ENCODE measurements at places on chromosomes 4 and X. TPM values are rescaled to one million over a fixed set of nuclear protein-coding genes. Genes with fewer than 3 reads are reported as not detected.

The TRIM60 gene
- not detected for total RNA-seq

GRCh38 chrX:11239230-11239629, 54.0 kb upstream of the AMELX start:
- no peak overlapping the region for H3K4me3 ChIP-seq
- H3K36me3 ChIP-seq = no peaks in the 10 kb centered on the region
- DNase-seq = no peak
- no peaks in the 10 kb centered on the region for H3K4me1 ChIP-seq
- H3K27me3 ChIP-seq = peaks cover 2% of the 10 kb centered on the region

DNA sequence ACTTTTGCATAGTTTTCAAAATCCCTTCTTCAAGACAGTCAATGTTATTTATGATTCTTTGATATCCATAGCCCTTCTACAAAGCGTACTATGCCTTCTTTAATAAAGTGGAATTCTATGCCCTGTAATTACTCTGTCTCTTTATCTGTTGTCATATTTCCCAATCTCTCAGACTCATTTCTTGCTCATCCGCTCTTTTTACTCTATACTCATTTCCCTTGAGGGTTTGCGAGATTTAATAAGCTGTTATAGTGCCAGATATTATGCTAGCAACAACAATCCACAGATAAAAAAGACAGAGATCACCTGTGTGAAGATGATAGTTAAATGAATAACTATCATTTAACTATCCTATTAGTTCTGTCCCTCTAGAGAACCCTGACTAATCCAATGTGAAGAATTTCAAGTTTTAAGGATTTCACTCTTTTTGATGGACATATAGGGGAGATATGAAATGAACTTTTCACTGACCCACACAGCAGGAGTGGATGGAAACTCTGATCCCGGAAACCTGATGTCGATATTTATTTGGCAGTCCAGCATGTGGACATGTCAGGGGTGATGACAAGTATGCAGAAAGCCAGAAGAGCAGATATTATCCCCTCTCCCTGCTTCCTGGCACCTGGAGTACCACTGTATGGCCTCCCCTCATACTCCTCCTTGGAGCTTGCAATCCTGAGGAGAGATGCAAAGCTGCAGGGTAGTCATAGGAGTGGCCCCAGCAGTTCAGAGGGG, 49.7 kb downstream of the TMEM156 start:
- no peaks in the 10 kb centered on the region for H3K27me3 ChIP-seq
- peaks cover 69% of the 10 kb centered on the region for H3K36me3 ChIP-seq
- no peak overlapping the region for H3K4me3 ChIP-seq
- no peak for DNase-seq

GRCh38 chr4:83267830-83268475, 16.6 kb downstream of the COQ2 start:
- no peak overlapping the region for H3K4me3 ChIP-seq
- H3K27me3 ChIP-seq = no peaks in the 10 kb centered on the region
- H3K27ac ChIP-seq = no peak overlapping the region
- H3K4me1 ChIP-seq = peaks cover 30% of the 10 kb centered on the region
- no peak for DNase-seq

- H3K27ac ChIP-seq = no peak overlapping the region
- no peaks in the 10 kb centered on the region for H3K36me3 ChIP-seq
- H3K4me3 ChIP-seq = no peak overlapping the region
- no peak for DNase-seq
- no peaks in the 10 kb centered on the region for H3K4me1 ChIP-seq
These were observed 106.4 kb upstream of the NDST4 start for GRCh38 chr4:115219862-115220261.

GRCh38 chr4:150495550-150495949, 86.4 kb upstream of the MAB21L2 start:
- no peaks in the 10 kb centered on the region for H3K27me3 ChIP-seq
- H3K27ac ChIP-seq = no peak overlapping the region
- peaks cover 5% of the 10 kb centered on the region for H3K36me3 ChIP-seq
- H3K4me3 ChIP-seq = no peak overlapping the region

GRCh38 chrX:85084770-85085393, 81.2 kb downstream of the APOOL start:
- peaks cover 40% of the 10 kb centered on the region for H3K36me3 ChIP-seq
- DNase-seq = no peak
